Activated CD4-positive, CD25-positive, alpha-beta regulatory T cell treated with anti-CD3 and anti-CD28 coated beads, Interleukin-2, amount 50 U/mL, for 72 hours (primary cell): ENCODE measurements at places on chromosomes 16 and 17.

GRCh38 chr17:73163043-73163442 is 1.8 kb upstream of the SSTR2 start:
- DNase-seq = no peak

DNA sequence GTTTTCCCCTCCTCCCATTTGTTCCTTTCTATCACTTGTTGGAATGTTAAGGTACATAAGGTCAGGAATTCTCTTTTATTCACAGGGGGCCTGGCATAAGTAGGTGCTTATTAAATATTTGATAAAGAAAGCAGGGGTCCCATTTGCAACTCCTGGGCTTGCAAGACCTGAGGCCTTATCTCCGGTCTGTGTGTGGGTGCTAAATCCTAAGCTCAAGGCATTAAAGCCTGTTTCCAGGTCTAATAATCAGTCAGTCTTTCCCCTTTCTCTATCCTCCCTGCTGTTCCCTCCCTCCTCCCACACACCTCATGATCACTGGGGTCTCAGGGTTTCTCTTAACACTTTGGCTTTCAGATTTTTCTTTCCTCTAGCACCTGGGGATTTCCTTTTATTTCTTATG is 17.1 kb downstream of the NTN1 start:
- DNase-seq = no peak

DNA sequence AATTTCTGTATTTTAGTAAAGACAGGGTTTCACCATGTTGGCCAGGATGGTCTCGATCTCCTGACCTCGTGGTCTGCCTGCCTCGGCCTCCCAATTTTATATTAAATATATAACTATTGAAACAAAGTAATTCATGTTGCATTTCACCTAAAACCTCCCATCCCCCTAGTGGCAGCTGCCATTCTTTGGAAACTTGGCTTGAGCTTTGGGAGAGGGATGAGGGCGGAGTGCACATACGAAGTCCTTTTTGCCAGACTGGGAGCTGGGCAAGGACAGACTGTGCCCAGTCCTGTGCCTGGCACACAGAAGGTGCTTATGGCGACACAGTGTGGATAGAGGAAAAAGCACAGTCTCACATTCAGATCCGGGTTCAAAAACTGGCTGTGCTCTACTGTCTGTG is 83.8 kb downstream of the NETO2 start:
- no peak for DNase-seq

- DNase-seq = no peak
Measured at GRCh38 chr16:70402916-70403659, 35.8 kb downstream of the ST3GAL2 start.

- DNase-seq = peak; percentile 78
Measured at GRCh38 chr16:12095275-12096156, 119.0 kb downstream of the SNX29 start.

DNA sequence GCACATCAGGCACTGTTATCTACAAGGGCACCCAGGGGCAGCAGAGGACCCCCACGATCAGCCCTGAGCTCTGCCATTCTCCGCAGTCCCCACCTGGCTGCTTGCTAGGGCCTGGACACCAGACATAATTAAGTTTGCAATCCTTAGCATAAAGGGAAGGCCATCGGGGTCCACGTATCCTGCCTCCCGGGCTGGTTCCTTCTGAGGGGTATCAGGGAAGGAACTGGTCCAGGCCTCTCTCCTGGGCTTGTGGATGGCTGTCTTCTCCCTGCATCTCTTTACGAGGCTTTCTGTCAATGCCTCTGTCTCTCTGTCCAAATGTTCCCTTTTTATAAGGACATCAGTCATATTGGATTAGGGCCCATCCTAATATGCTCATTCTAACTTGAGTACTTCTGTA is 77.8 kb downstream of the CYLD start:
- DNase-seq = no peak

DNA sequence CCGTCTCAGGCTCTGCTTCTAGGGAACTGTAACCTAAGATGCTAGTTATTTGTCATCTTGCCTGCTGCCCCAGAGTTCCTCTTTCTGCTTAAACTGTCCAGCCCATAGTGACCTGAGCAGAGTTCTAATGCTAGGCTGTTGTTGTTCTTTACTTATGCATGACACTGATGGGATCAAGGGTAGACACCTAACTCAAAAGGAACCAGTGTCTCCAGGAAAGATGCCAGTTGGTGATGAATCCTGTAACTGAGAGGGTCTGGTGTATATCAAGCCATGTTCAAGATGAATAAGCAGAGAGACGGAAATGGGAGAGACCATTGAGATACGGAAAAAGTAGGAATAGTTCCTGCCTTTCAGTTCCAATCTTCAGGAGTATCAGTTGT is 13.7 kb downstream of the APOH start:
- no peak for DNase-seq
